Spleen (tissue), 13 donors: ENCODE measurements at places on chromosomes 6 and 20. TPM values are rescaled to one million over a fixed set of nuclear protein-coding genes. Genes with fewer than 3 reads are reported as not detected.

The MAP7 gene
- 3.0 TPM for total RNA-seq

The SLC13A3 gene
- 1.7 TPM for total RNA-seq

The SLC23A2 gene
- total RNA-seq, result 50.0 TPM

The IL17F gene
- not detected for total RNA-seq

The TCF21 gene
- 28.6 TPM for total RNA-seq

The ZSCAN31 gene
- total RNA-seq, result 2.8 TPM

The CALHM5 gene
- 2.5 TPM for total RNA-seq

The METTL24 gene
- total RNA-seq, result 1.2 TPM

The GATA5 gene
- total RNA-seq, result not detected

The CEP162 gene
- total RNA-seq, result 13.7 TPM

The PGC gene
- not detected for total RNA-seq

The PRSS35 gene
- total RNA-seq, result 0.33 TPM

The MPIG6B gene
- 14.4 TPM for total RNA-seq

The SNRPB gene
- 131 TPM for total RNA-seq

The PDE7B gene
- 4.6 TPM for total RNA-seq

The SRMS gene
- 1.2 TPM for total RNA-seq

The TMEM242 gene
- total RNA-seq, result 9.2 TPM

The TDP2 gene
- total RNA-seq, result 49.9 TPM

The SOX18 gene
- 12.1 TPM for total RNA-seq

The FGD2 gene
- 316 TPM for total RNA-seq

The REM1 gene
- total RNA-seq, result 1.7 TPM

The DCBLD1 gene
- 7.2 TPM for total RNA-seq

The ALDH5A1 gene
- 9.8 TPM for total RNA-seq

The BCAS1 gene
- 0.66 TPM for total RNA-seq

The ETV7 gene
- total RNA-seq, result 0.51 TPM

The FAM209B gene
- total RNA-seq, result not detected

The ZBP1 gene
- total RNA-seq, result 11.7 TPM

The SYCP2 gene
- 5.6 TPM for total RNA-seq

The OR2H1 gene
- not detected for total RNA-seq

The GSTA3 gene
- total RNA-seq, result not detected

The PAX1 gene
- not detected for total RNA-seq

The NPEPL1 gene
- 31.7 TPM for total RNA-seq

The PBX2 gene
- 84.3 TPM for total RNA-seq

The MOXD1 gene
- 6.0 TPM for total RNA-seq

The ZNF311 gene
- 0.51 TPM for total RNA-seq

The SLCO4A1 gene
- 16.3 TPM for total RNA-seq

The PTPN1 gene
- total RNA-seq, result 76.6 TPM

The TMEM14A gene
- 8.0 TPM for total RNA-seq

The RIPPLY2 gene
- total RNA-seq, result not detected

The ANKEF1 gene
- 3.2 TPM for total RNA-seq

The TMEM217 gene
- total RNA-seq, result 2.3 TPM

The SSTR4 gene
- total RNA-seq, result not detected

The HTR1E gene
- not detected for total RNA-seq

The FOXS1 gene
- total RNA-seq, result 5.6 TPM

The LHFPL5 gene
- total RNA-seq, result not detected

The NAA20 gene
- total RNA-seq, result 23.4 TPM

The PXDC1 gene
- total RNA-seq, result 21.1 TPM

The SLC22A7 gene
- total RNA-seq, result not detected

The DEFB114 gene
- total RNA-seq, result not detected
